ENCODE measurements at places on chromosomes 16 and 17.

GRCh38 chr16:49980166-49980565 is 44.9 kb upstream of the CNEP1R1 start:
- no peak for DNase-seq

GRCh38 chr16:79328402-79329165 is 272.0 kb downstream of the MAF start:
- no peak for DNase-seq

DNA sequence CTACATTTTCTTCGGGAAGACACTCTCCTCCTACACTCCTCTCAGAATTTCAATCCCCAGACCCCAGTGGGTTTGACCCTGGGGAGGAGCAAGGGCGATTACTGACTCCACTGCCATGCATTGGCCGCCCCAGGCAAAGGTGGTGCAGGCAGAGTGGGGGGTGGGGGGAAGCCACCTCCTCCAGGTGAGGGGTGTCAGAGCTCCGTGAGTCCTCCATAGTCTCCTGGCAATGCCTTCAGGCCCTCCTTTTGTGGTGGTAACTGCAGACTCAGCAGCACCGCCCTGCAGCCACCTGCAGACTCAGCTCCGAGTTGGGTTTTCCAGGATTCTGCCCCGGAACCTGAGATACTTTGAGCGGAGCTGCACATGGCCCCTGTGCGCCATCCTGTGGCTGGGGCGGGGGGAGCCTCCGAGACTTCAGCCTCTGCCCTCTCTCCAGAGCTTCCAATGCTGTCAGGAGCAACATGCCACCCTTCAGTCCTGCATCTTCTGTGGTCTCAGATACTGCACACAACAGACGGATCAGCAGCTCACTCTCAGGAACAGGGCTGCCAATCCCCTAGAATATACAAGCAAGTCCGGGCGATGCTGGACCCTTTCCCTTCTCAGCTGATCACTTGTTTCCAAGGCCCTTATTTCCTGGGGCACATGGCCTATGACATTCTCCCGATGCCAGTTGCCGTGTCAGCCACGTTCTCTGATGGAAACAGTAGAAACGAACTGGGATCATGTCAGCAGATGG is 2.4 kb upstream of the SLC47A2 start:
- no peak for DNase-seq

DNA sequence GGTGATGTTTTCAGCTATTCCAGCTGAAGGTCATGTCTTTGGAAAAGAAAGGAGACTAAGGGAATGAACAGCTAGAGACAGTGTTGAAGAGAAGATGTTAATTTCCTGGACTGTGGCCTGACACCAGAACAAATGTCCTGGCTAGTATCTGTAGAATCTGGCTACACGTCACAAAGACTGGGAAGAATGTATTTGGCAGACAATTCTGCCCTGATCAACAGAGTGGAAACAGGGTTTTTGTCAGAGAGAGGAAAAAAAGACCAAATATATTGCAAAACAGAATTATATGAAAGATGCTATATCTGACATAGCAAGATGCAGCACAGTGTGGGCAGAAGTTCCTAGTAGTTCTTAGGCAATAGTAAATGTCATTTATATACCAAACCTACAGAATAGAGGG is 17.0 kb upstream of the ANKFN1 start:
- no peak for DNase-seq

- peak; percentile 44 for DNase-seq
Observed at GRCh38 chr16:28491230-28491969, 474 bp downstream of the CLN3 start.

GRCh38 chr16:80466024-80466987 is 74.5 kb upstream of the DYNLRB2 start:
- peak; percentile 78 for DNase-seq

DNA sequence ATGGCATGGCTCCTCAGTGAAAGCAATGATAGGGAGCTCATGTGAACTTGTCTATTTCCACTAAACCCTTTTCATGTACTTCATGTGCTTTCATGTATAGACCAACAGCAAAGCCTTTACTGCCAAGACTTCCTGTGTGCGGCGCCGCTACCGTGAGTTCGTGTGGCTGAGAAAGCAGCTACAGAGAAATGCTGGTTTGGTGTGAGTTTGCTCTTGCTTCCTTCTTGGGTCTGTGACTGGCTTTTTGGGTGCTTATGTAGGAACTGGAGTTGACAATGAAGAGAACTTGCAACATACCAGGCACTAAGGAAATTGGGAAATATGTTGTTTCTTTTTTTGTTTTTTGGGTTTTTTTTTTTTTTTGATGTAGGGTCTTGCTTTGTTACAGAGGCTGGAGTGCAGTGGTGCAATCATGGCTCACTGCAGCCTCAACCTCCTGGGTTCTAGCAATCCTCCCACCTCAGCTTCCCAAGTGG is 5.7 kb downstream of the SNX11 start:
- DNase-seq: no peak

DNA sequence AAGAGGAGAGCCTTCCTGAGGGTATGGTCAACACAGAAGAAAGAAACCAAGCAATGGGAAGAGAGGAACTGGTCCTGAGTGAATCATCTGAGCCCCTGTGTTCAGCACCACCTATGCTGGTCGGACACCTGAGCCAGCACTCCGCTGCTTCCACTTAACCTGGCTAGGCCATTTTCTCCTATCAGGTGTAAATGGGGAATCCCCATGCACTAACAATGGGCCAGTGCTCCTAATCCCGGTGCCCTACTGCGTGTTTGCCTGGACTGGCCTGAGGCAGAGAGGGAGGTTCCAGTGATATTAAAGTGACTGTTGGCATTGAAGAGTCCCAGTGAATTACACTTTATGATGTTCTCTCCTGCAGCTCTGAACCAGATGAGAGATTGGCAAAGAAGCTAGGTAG is 34.4 kb upstream of the XYLT2 start:
- DNase-seq: no peak

DNA sequence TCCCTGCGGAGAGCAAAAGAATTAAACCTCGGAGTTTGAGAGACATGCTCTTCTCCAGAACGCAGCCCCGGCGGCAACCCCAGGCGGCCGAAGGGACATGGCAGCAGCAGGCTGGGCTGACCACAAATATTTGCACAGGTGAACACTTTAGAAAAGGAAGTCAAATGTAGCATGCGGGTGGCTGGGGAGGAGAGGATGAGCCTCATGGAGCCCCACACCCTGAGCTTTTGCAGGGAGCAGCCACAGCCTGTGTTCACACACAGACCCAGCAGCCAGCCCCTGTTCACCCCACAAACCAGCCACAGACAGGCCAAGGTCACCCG is 17.8 kb downstream of the HS3ST6 start:
- no peak for DNase-seq

- DNase-seq: no peak
Observed at GRCh38 chr17:68498479-68499326, 13.5 kb upstream of the PRKAR1A start.

- DNase-seq: peak; percentile 64
Observed at GRCh38 chr16:49463529-49463928, 89.9 kb downstream of the C16orf78 start.

DNA sequence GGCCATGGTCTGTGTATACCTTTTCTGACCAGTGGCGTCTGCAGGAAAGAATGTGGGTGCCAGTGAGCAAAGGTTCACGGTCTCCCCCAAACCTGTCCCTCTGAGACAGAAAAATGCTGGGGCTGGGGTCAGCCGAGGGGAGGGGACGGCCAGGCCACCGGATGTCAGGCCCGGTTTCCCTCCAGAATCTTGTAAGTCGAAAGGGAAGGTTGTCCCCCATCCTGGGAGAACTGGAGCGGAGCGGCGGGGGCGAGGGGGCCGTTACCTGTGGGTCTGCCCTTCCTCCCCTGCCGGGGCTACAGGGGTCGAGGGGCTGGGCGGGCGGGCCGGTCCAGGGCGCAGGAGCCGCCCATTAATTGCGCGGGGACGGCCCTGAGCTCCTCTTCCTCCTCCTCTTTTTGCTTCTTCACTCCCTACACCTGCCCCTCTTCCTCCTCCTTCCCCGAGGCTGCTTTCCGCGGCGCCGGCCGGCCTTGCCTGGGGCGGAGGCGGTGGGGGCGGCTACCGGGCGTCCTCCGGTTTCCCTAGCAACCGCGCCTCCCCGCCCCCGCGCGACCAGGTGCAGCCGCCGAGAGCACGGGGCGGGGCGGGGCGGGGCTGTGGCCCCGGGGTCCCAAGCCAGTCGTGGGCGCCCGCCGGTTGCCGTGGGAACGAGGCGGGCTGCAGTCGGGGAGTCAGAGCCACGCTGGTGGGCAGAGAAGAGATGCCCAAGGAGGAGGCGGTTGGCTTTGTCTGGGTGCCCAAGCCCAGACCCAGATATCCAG is at the start of gene MARCHF10:
Gene MARCHF10 (minus strand): TSS at position 503 of the 764 bp plus-strand sequence. CDS start 6,579 bp downstream, outside the sequence.
- DNase-seq: peak; percentile 58

GRCh38 chr17:47812146-47812920 is 9.3 kb downstream of the OSBPL7 start:
- DNase-seq: no peak

GRCh38 chr16:57118461-57119084 is 26.2 kb downstream of the CPNE2 start:
- DNase-seq: no peak

- no peak for DNase-seq
Observed at GRCh38 chr16:23842137-23842600, 6.4 kb downstream of the PRKCB start.

DNA sequence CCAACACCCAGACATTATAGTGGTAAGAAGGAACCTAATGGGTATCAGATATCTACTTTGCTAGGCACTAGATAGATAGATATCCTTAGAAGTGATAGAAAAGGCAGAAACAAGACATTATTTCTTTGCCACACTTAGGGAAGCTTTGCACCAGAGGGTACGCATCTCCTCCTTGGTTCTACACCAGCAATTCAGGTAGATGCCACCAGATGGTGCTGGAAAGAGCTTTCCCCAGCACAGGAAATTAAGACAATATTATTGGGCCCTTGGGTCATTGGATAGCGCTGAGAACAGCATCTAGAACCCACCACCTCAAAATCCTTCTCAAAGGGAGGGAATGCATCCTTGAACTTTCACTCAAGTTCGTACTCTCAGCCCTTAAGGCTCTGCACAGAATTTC is 173.8 kb upstream of the CCL2 start:
- no peak for DNase-seq

- DNase-seq: no peak
Observed at GRCh38 chr16:77304877-77305276, 105.7 kb downstream of the SYCE1L start.

GRCh38 chr17:82838386-82839063 is 1.3 kb downstream of the ZNF750 start:
- DNase-seq: no peak

DNA sequence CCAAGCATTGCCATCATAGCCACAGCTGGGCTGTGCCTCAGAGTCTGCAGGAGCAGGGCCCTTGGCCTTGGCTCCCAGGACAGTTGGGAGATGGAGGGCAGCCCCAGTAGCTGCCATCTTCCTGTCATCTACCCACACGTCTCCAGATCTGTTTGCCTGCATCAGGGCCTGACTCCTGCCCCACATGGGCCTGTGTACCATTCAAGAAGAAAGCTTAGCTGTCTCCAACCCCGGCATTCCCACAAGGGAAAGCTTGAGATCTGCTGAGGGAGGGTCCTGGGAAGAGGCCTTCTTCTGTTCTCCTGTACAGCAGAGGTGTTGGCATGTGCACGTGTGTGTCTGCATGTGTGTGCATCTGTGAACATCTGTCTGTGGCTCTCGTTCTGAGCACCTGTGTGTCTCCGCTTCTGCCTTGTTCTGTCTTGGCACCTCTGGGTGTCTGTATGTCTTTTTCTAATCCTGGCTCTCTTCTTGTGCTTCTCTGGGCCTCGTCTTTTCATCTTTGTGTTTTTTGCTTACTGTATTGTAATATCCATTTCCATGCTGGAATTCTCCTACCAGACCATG is 122.2 kb downstream of the MRM1 start:
- DNase-seq: no peak

GRCh38 chr17:49564638-49565037 is 11.0 kb upstream of the NXPH3 start:
- no peak for DNase-seq

DNA sequence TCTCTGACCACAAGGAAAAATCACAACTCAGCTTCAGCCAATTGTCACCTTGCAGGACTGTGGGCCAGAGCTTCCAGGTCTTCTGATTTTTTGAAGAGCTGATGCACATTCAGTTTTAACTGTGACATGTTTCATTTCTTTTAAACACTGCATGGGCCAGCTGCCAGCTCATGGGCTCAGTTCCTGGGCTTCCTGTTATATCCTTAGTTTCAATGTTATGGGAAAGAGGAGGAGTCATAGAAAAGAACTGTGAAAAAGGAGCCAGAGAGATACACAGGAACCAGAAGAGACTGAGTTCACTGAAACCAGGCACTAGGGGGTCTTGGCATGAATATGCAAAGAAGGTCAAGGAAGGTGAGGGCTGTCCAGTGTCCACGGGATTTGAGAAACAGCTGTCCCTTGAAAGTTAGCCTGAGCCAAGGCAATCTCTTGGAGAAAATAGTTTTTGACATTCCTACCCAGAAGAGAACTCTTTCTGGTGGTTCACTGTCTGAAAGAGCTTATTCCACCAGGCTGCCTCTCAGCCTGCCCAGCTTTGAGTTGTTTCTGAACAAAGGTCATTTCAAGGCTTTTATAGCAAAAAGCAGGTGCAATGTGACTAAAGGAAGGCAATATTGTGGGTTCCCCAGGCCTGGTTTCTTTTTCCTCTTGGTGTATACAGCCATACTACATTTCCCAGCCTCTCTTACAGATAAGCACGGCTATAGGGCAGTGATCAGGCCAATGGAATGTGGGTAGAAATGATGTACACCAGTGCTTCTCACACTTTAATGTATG is 10.5 kb downstream of the PDILT start:
- DNase-seq: no peak

DNA sequence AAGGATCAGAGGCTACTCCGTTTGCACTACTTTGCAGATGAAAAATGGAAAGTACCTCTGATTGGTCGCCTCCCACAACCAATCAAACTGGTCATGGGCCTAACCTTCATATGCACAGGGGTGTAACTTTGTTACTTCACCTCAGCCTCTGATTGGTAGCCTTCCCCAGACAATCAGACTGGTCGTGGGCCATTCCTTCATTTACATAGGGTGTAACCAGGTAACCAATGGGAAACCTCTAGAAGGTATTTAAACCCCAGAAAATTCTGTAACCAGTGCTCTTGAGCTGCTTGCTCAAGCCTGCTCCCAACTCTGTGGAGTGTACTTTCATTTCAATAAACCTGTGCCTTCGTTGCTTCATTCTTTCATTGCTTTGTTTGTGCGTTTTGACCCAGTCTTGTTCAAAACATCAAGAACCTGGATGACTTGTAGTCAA is 39.2 kb upstream of the USP22 start:
- DNase-seq: no peak

DNA sequence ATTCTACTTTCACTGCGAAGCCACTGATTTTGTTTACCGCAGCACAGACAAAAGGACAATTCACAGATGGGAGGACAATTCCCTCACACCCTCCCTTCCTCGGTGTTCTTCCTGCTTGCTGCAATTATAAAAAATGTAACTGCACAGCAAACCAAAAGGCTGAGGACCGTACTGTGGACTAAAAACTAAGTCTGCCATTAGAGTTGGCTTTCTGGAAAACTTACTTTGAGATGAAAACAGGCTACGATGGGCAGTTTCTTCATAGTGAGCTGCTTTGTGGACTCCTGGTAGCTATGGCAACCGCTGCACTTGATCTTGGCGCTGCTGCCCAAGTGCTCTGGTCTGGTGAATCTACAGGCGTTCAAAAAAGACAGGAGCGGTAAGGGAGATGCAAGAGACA is 35.2 kb downstream of the USP22 start:
- no peak for DNase-seq
